Fibroblast of the conjunctiva (primary cell): ENCODE measurements at places on chromosomes 6 and 20.

- no peak for DNase-seq
Observed at GRCh38 chr20:10670501-10671220, 3.1 kb downstream of the JAG1 start.

DNA sequence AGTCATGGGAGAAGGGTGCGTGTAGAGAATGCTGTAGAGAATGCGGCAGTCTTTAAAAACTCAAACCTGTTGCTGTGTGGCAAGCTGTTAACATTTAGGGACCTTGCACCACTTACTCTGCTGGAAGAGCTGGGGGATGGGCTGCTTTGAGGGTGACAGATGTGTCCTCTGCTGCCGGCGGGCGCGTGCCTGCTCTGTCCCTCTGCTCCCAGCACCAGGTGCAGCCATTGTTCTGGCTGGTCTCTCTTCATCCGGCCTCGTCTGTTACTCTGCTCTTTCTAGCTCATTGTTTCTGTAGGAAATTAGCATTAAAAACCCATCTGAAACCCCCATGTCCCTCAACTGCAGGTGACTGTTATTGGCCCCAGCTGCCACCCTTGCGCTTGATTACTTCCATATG lies 78.5 kb downstream of the CBFA2T2 start:
- no peak for DNase-seq

GRCh38 chr6:138986578-138986977 lies 1.5 kb downstream of the REPS1 start:
- no peak for DNase-seq

- no peak for DNase-seq
Observed at GRCh38 chr20:3334156-3334943, 73.1 kb downstream of the DNAAF9 start.

DNA sequence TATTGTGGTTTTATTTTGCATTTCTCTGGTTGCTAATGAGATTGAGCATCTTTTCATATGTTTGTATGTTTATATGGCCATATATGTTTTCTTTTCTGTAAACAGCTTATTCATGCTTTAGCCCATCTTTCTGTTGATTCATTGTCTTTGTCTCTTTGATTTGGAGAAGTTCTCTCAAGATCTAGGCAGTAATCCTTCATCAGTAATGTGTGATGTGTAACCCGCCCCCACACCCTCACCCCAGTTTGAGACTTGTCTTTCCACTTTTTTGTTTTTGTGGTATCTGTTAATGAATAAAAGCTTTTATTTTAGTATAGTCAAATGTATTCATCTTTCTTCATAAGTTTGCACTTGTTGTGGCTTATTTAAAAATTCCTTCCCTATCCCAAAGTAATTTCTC lies 26.0 kb downstream of the ZC3H12D start:
- no peak for DNase-seq

- DNase-seq: no peak
Observed at GRCh38 chr20:64144144-64144912, 19.9 kb upstream of the MYT1 start.

DNA sequence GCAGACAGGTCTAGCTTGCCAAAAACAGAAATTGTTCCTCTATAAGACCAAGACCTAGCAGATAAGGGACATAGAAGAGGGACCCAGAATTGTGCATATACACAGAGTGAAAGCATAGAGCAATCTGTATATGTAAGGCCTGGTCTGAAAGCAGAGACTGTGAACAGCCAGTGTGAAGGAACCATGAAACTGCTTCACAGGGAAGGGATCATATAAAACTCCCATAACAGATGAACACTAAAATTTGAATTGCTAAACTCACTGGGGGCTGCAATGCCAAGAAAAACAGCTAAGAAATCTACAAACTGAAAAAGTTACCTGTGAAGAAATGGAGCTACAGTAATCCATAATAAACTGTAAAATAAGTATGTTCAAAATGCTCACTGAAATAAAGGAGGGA lies 7.0 kb downstream of the ZUP1 start:
- DNase-seq: no peak

- no peak for DNase-seq
Observed at GRCh38 chr6:133632206-133632605, 256.7 kb upstream of the TCF21 start.

- DNase-seq: no peak
Observed at GRCh38 chr6:90160013-90160412, 136.6 kb downstream of the BACH2 start.

GRCh38 chr20:36989797-36990196 lies 38.3 kb upstream of the SAMHD1 start:
- DNase-seq: no peak

- no peak for DNase-seq
Observed at GRCh38 chr20:55253781-55254180, 751.5 kb downstream of the CBLN4 start.

GRCh38 chr6:113936093-113936934 lies 34.6 kb downstream of the HDAC2 start:
- DNase-seq: peak; percentile 57

DNA sequence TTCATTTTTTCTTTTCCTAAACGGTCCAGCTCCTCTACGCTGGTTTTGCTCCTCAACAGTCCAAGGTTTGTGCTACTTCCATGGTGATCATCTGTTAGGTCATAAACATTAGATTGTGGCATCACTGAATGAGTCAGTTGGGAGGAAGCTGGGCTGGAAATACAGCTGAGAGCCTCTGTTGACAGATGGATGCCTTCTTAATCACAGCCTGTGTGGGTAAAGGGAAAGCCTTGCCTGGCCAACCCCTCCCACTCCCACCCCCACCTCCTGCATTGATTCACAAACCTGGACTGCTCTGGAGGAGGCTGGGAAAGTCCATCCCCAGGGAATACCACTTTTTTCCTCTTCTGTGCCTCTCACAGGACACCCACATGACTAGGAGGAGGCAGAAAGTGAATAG lies 180.6 kb upstream of the CCN2 start:
- peak; percentile 86 for DNase-seq

- no peak for DNase-seq
Observed at GRCh38 chr6:51268666-51269065, 450.0 kb downstream of the TFAP2B start.

DNA sequence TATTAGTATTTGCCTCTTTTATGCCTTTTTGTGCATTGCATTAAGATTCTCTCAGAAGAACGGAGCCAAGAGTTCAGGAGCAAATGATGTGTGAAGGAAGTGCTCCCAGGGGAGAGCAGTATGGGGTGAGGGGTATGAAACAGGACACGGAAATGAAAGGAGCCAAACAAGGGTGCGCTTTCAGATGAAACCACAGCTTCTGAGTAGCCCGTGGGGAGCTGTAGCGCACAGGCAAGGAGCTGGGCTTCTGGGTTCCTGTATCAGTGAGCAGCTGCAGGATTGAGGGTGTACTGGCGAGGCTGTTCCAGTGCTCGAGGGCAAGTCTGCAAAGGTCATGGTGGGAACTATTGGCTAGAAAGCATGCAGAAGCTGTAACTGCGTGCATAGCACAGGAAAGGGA lies 25.4 kb downstream of the ANKEF1 start:
- DNase-seq: no peak

DNA sequence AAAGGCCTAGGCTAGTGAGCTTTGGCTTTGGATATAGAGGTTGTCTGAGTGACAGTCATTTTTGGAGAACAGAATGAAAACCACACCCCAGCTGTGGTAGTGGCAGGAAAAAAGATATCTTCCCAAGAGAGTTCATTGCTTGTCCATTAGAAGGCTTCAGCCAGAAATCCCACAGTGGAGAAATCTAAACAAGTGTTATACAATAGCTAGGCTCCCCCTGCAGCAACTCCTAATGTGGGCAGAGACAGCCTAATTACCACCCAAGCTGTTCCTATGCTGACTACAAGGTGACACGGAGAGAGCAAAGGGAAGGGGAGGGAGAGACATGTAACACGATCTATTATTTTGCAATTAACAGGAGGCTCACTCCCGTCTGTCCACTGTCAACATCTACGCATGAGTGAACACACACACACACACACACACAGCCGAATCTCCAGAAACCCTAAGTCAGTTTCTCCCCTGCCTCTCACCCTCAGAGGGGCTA lies 147.5 kb upstream of the TCF21 start:
- DNase-seq: no peak

GRCh38 chr20:14477125-14477524 lies 139.7 kb upstream of the FLRT3 start:
- DNase-seq: peak; percentile 40

DNA sequence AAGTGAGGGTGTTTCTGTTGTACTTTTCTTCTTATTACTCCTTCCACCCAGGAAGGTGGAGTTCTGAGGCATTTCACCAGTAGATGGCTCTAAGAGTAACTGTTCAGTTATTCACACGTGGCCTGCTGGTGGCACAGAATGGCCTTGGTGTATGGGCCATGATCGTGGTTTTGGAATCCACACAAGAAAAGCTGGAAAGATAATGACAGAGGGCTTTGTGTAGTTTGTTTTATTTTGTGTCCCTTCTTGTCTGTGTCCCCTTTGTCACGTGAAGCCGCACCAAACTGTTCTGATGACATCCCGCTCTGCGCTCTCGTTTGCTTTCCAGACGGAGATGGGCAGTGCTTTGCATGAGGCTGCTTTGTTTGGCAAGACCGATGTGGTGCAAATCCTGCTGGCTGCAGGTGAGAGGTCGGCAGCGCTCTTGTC lies 93.4 kb downstream of the ANKS1A start:
- no peak for DNase-seq

DNA sequence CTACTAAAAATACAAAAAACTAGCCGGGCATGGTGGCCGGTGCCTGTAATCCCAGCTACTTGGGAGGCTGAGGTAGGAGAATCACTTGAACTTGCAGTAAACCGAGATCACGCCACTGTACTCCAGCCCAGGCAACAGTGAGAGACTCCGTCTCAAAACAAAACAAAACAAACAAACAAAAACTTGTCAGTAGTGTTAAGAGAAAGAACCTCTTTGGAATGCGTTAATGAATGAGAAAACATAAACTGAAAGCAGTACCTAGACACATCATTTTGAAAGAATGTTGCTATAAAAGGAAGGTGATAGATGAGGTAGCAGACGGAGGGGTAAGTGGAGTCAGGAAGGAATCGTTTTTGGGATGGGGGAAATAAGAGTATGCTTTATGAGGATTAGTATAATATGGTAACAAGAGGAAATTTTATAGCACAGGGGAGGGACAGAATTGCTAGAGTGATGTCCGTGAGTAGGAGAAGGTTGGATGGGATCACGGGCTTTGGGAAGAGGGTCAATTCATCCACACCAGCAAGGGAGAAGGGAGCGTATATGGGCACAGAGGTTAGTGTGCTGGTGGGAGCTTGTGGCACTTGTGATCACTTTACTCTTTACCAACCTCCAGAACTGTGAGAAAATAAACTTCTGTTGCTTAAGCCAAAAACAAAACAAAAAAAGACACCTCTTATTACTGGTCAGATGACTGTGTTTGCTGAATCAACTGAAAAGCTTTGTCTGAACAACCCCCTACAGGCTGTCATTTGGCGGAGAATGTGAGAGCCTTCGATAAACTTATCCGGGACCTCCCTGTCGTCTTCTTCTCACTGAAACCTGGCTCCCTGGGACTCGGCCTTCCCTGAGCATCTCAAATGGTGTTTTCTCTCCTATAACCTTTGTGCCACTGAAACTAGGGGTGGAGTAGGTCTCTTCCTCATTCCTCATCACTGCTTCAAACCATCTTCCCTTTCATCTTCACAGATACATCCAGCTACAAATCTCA lies 48.9 kb upstream of the TFAP2A start:
- DNase-seq: no peak

GRCh38 chr6:51273228-51273961 lies 454.7 kb downstream of the TFAP2B start:
- no peak for DNase-seq

GRCh38 chr20:62061851-62062423 lies 3.7 kb downstream of the TAF4 start:
- DNase-seq: no peak

DNA sequence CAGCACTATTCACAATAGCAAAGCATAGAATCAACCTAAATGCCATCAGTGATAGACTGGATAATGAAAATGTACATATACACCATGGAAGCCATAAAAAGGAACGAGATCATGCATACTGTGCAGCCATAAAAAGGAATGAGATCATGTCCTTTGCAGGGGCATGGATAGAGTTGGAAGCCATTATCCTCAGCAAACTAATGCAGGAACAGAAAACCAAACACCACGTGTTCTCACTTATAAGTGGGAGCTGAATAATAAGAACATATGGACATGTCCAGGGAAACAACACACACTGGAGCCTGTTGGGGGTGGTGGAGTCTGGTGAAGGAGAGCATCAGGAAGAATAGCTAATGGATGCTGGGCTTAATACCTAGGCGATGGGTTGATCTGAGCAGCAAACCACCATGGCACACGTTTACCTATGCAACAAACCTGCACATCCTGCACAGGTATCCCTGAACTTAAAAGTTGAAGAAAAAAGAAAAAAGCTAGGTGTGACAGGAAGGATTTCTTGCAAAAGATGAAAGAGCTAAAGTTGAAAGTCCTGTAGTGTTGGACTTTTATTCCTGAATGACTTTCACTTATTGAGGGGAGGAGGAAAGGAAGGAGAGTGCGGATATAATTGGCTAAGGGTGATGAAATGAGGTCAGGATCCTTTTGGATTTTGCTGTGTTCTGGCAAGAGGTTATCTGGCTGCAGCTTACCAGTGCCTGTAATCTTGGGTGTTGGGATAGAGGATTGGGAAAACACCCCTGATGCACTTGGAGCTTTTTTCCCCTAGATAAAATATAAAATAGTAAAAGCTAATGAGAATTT lies 8.5 kb downstream of the TRMT11 start:
- no peak for DNase-seq

- DNase-seq: no peak
Observed at GRCh38 chr6:167303675-167304625, 12.8 kb downstream of the UNC93A start.

- no peak for DNase-seq
Observed at GRCh38 chr6:136563386-136564152, 13.3 kb upstream of the MAP7 start.

- DNase-seq: no peak
Observed at GRCh38 chr6:95546148-95546547, 31.2 kb upstream of the MANEA start.

DNA sequence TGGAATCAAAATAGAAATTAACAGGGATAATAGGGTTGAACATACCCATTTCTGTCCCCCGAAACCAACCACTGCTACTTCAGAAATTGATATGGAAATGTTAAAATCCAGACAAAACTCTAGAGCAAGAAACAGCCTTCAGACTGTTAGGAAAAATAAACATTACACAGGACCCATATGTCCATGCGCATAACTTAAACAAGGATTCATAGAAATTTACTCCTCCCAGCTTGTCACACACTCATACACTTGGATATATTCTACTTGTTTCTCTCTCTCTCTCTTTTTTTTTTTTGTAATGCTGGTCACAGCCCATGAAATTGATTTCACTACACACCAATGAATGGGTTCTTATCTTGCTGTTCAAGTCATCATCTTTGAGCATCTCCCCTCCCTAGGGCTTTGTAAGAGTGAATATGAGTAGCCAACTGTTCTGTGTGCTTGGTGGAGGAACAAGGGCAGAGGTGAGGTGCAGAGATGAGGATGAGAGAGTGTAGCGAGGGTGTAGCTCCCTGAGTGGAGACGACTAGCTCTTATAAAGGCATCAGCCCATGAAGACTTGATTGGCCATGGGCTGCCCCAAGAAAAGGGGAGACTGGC lies 61.8 kb upstream of the MLN start:
- DNase-seq: no peak

GRCh38 chr20:33092361-33092760 lies 12.9 kb downstream of the BPIFB4 start:
- no peak for DNase-seq
